ENCODE measurements at places on chromosomes 1 and 21. TPM values are rescaled to one million over a fixed set of nuclear protein-coding genes. Genes with fewer than 3 reads are reported as not detected.

DNA sequence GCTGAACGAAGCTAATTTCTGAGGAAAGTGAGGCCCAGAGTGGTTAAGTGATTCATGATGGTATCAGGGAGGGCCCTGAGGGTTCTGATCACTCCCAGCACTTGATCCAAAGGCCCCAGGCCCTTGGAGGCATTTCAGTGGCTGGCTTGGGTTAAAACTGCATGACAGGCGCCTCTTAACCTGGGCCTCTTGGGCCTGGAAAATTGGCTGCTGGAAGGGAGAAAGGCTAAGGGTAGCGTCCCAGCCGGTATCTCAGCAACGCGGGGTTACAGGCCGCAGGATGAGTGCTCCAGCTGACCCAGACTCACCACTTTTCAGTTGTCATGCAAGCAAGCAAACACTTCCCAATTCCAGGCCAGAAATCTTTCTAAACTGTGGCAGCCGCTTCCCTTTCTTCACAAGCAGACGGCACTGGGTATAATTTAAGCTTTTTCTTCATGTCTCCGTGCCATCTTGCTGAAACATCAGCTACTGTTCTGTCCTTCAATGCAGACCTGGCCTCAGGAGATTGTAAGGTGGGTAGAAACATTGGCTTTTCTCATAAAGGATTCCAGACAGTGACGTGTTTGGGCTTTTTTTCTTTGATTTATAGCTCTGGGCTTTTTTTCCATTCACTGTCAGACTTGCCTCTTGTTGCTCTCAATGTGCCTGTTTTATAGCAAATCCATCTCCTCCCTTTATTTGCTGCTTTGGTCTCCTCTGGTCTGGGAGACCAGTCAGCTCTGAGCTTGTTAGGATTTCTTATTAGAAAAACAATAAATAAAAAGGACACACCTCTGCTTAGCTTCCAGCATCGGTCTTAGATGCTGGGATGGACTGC, 229.1 kb downstream of the KCNJ6 start:
- H3K27ac ChIP-seq = no peak overlapping the region
- DNase-seq = no peak
- H3K36me3 ChIP-seq = no peaks in the 10 kb centered on the region
- no peaks in the 10 kb centered on the region for H3K4me1 ChIP-seq
- H3K27me3 ChIP-seq = no peaks in the 10 kb centered on the region

DNA sequence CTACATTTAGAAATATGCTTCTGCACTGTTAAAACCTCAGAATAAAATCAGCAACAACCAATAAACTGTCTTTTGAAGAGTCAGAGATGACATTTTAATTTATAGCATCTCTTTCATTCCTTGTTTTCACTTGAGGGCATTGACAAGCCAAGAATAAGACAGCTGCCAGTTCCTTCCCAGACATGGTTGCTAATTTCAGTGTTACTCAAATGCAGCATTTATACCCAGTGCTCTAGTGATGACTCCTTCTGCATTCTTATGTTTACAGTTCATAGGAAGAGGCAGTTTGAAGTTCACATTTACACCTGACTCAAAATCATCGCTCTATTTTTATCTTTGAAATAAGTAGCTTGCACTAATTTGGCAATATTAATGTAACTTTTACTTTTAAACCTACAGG, 44.9 kb downstream of the PLA2G4A start:
- DNase-seq = no peak
- no peak overlapping the region for H3K4me3 ChIP-seq
- H3K36me3 ChIP-seq = no peaks in the 10 kb centered on the region
- no peaks in the 10 kb centered on the region for H3K27me3 ChIP-seq

- no peak overlapping the region for H3K27ac ChIP-seq
- no peaks in the 10 kb centered on the region for H3K36me3 ChIP-seq
- no peak for DNase-seq
Observed at GRCh38 chr1:234246638-234247116, 126.6 kb upstream of the COA6 start.

Gene PCSK9
- polyA plus RNA-seq = 3.4 TPM

Gene TBX15
- 0.05 TPM for polyA plus RNA-seq
